ENCODE measurements at places on chromosomes 2 and 18. TPM values are rescaled to one million over a fixed set of nuclear protein-coding genes. Genes with fewer than 3 reads are reported as not detected.

DNA sequence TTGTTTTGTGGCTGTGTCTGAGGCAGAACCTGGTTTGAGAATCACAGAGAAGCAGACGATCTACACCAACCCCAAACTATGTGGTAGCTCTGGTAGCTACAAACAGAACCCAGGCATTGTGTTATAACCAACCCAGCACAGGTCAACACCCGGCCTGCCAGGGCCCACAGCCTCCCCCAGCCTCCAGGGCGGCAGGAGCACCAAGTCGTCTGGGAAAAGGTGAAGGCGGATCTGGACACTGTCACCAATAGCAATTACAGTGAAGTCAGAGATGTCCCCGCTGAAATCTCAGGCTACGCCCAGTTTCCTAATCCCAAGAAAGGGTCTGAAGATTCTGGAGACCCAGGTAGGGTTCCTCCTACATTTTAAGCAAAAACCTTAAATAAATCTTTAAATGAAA, 3.6 kb downstream of the HJURP start:
- no peak for DNase-seq

DNA sequence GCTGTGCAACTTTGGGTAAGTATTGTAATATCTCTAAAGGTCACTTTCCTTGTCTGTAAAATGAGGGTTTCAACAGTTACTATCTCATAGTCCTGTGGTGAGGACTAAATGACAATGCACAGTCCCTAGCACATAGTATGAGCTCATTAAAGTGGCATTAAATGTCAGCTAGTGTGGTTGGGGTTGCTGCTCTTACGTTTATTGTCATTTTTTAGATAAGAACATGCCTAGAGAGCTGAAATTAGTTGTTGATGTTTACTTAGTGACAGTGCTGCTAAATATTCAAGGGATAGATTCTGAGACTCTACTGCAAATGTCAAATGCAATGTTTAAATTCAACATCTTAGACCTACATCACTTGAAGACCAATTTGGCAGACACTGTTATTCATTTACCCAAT, 356.1 kb upstream of the ETAA1 start:
- DNase-seq, result no peak

GRCh38 chr18:50527636-50528307, 32.1 kb upstream of the MAPK4 start:
- no peak for DNase-seq

The C18orf32 gene
- 7.6 TPM for total RNA-seq

DNA sequence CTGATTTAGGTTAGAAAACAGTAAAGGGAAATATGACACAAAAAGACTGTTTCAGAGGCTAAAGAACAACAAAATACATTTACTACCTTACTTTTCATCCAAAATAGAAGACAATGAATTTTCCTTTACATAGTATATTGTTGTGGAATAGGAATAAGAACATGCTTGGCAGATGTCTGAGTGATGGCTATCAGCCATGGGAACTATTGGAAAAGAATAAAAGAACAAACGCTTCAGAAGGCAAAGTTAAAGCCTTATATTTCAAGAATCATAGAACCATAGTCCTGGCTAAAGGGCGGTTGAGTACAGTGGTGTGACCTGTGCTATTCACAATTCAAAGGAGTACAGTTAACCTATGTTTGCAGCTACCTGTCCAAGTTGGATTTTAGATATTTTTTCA, 73.9 kb upstream of the NRXN1 start:
- no peak for DNase-seq

The POLR1B gene
- total RNA-seq, result 12.0 TPM

DNA sequence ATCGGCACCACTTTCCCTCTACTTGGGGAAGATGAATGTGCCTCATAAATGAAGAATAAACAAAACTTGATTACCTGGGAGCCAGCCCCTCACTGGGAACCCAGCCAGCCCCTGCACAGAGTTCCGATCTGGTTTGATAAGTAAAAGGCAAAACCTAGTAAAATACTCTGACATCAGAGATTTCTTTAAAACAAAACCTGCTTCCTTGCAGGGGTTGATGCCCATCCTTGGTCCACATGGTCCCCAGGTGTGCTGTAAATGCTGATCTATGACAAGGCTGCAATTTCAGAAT, 218.8 kb upstream of the APCDD1 start:
- no peak for DNase-seq

The HIBCH gene
- 13.9 TPM for total RNA-seq

DNA sequence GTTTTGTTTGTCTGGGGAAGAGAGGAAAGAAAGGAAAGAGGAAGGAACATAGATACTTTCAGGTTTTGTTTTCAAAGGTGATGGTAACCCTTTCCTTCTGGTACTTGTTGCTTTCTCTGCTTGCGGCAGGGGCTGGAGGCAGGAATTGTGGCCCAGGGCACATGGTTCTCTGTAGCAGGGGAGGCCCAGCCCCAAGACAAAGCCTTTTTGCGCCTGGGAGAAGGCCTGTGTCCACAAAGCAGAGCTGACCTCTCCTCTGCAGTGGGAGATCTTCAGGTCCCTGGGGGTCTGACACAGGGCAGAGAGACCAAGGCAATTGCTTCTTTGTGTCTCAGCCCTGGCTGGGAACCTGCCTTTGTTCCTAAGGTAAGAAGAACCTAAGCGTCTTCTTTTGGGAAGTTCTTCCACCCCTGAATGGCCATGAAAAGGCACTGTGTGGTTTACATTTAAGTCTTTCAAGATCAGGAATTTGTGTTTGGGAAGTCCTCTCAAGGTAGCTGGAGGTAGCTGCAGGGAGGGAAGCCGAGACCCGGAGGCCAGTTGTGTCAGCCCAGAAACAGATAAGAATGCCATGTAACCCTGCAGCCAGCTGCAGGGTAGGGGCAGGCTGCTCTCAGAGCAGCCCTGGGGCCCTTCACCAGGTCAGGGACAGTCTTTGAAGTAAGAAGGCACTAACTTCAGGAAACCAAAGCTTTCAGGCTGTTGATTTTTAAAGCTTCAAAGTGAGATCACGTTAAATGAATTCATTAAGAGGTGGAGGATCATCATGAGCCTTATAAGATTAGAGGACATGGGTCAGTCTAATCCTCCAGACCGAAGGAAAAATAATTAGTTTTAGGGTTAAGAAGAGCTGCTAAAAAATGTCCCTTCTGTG, 119.3 kb downstream of the STPG4 start:
- no peak for DNase-seq

DNA sequence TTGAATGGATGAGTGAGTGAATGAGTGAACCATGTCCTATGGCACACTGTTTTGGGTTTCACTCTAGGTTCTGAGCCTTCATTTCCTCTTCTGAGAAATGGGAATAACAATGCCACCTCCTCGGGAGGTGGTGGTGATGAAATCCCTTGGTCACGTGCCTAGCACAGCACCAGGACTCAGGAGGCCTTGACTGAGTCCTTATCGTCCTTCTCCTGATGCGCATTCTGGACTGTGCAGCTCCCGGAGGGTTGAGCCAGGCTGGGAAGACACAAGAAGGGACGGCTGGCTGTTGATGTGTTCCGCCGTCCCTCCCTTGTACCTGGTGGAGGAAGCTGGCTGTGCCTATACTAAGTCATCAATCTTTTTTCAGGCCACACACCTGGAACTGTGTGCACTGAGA, 437.3 kb downstream of the ZNF521 start:
- no peak for DNase-seq

The RAD51AP2 gene
- total RNA-seq, result not detected

GRCh38 chr2:241952816-241953215, 83.3 kb downstream of the RTP5 start:
- no peak for DNase-seq

The CDH19 gene
- not detected for total RNA-seq

The HJURP gene
- total RNA-seq, result 5.0 TPM

GRCh38 chr18:75161256-75162028, 47.5 kb downstream of the PTGR3 start:
- peak; percentile 69 for DNase-seq

DNA sequence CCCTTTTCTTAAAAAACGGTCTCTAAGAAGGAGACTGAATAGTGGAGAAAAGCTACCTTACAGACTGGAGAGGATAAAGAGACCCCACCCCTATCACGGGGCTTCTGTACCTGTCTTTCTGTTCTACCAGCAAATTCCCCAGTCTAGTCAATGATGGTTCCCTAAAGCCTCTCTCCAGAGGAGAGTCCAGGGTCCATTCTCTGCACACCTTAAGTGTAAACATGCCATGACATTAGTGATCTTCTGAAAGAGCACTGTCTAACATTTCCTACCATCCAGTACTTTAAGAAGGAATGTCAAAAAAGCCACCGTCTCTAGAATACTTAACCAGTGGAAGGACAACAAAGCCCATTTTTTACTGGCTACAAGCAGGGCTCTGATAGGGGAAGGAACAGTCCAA, 17.0 kb upstream of the ERCC3 start:
- no peak for DNase-seq

GRCh38 chr2:8835279-8835678, 2.1 kb downstream of the KIDINS220 start:
- DNase-seq, result no peak

DNA sequence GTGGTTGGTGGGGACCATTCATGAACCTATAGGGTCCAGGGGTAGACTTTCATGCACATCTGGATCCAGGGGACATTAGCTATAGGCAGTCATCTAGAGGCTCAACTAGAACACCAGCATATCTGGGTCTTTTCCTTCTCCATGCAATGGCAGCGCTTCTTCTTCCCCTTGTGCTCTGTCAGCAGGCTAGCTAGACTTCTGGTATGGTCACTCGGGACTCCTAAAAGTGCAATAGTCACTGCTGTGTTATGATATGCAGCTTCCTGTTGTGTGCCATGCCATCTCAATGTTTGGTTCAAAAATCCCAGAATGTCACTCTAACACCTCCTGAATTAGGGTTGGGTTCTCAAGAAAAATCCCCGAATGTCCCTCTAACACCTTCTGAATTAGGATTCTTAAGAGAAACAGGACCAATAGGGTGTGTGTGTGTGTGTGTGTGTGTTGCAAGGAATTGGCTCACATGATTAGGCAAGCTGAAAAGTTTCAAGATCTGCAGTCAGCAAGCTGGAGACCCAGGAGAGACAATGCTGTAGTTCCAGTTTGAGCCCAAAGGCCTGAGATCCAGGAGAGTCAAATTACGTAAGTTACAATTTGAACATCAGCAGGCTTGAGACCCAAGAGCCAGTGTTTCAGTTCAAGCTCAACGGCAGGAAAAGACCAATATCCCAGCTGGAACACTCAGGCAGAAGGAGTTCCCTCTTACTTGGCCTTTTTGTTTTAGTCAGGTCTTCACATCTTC, 97.1 kb upstream of the LTBP1 start:
- no peak for DNase-seq

The UNC50 gene
- total RNA-seq, result 30.7 TPM

- peak; percentile 81 for DNase-seq
Observed at GRCh38 chr2:196750977-196751631, 48.4 kb downstream of the GTF3C3 start.

DNA sequence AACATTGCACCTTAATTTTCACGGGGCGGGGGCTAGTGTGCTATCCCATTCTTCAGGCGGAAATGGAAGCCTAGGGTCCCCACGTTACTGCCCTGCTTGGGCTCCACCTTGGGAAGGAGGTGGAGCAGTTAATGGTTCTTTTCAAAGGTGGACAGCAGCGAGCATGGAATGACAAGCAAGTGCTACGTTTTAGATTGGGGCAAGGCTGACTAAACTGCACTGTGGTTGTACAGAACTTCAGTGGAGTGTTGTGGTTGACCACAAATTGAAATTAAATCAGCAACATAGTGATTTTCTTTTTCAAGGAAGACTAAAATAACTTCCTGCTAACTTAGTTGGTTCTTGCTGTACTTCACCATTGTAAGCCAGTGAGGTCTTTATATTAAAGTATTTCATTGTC, 47.0 kb downstream of the CHRNA1 start:
- DNase-seq, result no peak

- no peak for DNase-seq
Observed at GRCh38 chr2:187994464-187995331, 297.0 kb upstream of the GULP1 start.

The NEUROD1 gene
- not detected for total RNA-seq

GRCh38 chr2:125168442-125168841, 1143.4 kb downstream of the CNTNAP5 start:
- DNase-seq, result no peak

DNA sequence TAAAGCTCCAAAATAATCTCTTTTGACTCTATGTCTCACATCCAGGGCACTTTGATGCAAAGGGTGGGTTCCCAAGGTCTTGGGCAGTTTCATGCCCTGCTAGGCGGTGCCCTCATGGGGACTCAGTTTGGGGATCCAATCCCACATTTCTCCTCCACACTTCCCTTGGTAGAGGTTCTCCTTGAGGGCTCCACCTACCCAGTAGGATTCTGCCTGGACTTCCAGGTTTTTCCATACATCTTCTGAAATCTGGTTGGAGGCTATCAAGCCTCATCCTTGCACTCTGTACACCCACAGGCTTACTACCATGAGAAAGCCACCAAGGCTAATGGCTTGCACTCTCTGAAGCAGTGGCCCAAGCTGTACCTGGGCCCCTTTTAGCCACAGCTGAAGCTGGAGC, 49.8 kb upstream of the ERMN start:
- DNase-seq, result no peak

DNA sequence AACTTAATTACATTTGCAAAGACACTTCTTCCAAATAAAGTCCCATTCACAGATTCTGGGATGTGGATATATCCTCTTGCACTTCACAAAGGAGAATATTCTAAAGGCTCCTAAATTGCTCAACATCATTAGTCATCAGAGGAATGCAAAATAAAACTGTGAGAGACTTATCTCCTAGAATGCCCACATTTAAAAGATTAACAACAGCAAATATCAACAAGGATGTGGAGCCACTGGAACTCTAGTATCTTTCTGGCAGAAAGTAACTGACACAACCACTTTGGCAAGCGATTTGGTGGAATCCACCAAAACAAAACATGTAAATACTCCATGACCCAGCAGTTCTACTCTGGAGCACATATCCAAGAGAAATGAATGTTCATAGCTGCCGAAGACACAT, 4.6 kb downstream of the NEU2 start:
- DNase-seq, result no peak

The SERPINB11 gene
- total RNA-seq, result not detected

GRCh38 chr18:11888726-11889125, 19.4 kb downstream of the MPPE1 start:
- DNase-seq, result no peak

- no peak for DNase-seq
Observed at GRCh38 chr2:69584127-69584889, 59.2 kb downstream of the AAK1 start.

GRCh38 chr2:42028571-42029148, 19.2 kb upstream of the PKDCC start:
- no peak for DNase-seq

The DSEL gene
- 7.3 TPM for total RNA-seq

DNA sequence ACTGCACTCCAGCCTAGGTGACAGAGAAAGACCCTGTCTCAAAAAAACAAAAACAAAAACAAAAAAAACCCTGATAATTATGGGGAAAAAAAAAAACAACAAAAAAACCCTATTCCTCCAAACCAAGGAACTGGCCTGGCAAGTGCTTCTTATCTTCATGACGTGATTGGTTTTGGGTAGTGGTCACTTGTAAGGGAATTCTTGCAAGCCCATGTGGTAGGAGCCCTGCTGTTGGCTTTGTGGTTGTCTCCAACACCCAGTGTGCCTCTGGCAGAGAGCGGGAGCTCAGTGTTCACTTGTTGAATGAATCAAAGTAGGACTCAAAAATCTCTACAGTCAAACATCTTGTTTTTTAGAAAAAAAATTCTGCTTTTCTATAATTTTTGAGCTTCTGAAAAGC, 6.0 kb downstream of the GALM start:
- DNase-seq, result no peak
